ENCODE measurements at places on chromosomes 3 and 15.

- DNase-seq: no peak
Measured at GRCh38 chr15:80447077-80447476, 42.9 kb downstream of the ARNT2 start.

DNA sequence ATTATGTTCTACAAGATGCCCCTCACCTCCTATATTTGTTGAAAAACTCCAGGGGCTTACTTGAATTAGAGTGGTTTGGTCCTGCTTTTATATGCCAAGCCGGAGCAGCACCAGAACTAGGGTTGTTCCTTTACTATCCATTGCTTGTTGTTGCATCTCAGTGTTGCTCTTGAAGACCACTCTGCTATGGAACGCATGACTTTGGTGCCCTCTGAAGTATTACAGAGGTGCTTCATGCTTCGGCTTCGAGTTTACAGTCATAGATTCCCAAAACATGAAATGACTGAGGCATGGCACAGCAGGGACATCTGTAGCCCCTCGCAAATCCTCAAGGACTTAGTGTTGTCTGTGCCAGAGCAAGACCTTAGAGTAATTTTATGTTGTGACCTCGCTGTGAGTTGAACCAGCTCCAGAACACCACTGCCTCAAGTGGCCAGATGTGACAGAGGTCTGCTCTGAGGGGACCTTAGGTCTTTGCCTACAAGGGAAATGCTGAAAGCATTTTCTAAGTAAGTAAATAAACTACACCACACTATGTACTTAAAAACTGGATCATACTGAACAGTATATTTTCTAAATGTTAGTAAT is 67.2 kb upstream of the SIAH2 start:
- no peak for DNase-seq

GRCh38 chr3:37506956-37507535 is 332.7 kb upstream of the LRRFIP2 start:
- DNase-seq: no peak

- DNase-seq: no peak
Measured at GRCh38 chr3:72144773-72145505, 360.0 kb upstream of the PROK2 start.

- no peak for DNase-seq
Measured at GRCh38 chr3:98594628-98595324, 1.4 kb upstream of the CPOX start.

- DNase-seq: no peak
Measured at GRCh38 chr15:70382009-70382749, 284.5 kb upstream of the TLE3 start.

DNA sequence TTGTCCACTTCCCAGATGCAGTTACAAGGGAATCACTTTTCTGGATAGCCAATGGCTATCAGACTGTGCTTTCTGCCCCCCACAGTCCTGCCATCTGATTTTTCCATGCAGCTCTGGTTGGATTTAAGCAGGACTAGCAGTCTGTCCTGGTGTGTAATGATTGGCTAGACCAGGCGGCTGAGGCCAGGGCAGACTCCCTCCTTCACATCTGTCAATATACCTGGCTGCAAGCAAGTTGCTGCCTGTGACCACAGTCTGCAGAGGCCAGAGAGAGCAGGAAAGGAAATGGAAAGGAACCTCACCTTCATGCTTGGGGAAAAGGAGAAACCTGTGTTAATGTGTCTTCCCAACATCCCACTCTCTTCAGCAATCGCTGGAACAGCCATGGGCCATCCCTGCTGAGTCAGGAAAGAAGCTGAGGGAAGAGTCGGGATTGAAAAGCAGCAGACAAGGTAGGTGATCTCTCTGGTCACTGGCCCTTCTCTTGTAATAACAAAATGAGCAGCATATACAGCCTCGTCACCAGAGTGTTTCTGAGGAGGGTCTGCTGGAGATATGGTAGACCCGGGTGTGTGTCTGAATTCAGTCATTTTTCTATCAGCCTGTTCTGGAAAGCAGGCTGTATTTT is 126.7 kb upstream of the PHLDB2 start:
- DNase-seq: no peak

DNA sequence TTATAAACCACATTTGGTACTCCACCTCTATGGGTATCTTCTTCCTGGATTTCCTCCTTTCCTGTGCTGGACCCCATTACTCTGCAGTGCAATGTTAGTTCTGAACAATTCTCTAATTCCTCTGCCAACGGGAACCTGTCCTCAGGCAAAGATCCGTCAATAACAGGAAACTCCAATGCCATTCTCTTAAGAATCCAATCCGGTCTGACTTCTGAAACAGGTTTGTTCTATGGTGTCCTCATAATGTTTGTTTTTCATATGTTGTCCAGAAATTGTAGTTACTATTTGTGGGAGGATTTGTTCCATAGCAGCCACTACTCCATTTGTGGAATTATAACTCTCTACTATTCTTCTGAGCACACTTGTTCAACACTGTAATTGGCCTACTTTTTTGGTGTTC is 112.7 kb downstream of the TBL1XR1 start:
- DNase-seq: no peak

- DNase-seq: no peak
Measured at GRCh38 chr3:39784922-39785321, 24.5 kb upstream of the MYRIP start.

DNA sequence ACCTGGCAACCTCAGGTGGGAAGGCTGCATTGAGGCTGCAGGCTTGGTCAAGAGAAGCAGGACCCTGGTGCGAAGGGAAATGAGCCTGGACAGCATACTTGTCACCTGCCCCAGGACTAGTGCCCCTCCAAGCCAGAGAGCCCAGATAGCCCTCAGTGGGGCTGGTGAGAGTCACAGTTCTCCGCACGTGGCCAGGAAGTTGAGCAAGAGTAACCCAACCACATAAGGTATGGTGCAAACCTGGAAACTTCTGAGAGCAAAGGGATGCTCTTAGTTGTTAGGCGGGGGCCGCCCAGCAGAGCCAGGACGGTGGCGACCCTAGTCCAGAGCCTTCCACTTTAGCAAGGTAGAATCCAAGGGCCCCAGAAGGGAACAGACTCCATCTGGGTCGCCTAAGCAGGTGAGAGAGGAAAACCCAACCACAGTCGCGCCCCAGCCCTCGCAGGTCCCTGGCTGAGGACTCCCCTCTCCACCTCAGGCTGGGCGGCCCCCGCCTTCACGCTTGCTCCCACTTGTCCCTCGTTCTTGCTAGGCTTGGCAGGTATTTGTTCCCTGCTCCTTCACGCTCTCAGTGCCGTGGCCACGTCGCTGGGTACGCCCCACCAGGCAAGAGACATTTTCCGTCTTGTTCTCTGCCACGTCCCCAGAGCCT is 1.1 kb upstream of the VPS18 start:
- DNase-seq: no peak

- no peak for DNase-seq
Measured at GRCh38 chr3:82743196-82743595, 981.8 kb upstream of the GBE1 start.

GRCh38 chr3:178120367-178120766 is 415.9 kb upstream of the KCNMB2 start:
- DNase-seq: no peak

GRCh38 chr15:77901251-77901881 is 176.1 kb downstream of the TBC1D2B start:
- no peak for DNase-seq

GRCh38 chr3:120072867-120073525 is 21.3 kb downstream of the GSK3B start:
- DNase-seq: no peak

- no peak for DNase-seq
Measured at GRCh38 chr15:46696281-46696680, 1021.0 kb upstream of the SEMA6D start.

- no peak for DNase-seq
Measured at GRCh38 chr3:79769229-79769628, 1.4 kb upstream of the ROBO1 start.

DNA sequence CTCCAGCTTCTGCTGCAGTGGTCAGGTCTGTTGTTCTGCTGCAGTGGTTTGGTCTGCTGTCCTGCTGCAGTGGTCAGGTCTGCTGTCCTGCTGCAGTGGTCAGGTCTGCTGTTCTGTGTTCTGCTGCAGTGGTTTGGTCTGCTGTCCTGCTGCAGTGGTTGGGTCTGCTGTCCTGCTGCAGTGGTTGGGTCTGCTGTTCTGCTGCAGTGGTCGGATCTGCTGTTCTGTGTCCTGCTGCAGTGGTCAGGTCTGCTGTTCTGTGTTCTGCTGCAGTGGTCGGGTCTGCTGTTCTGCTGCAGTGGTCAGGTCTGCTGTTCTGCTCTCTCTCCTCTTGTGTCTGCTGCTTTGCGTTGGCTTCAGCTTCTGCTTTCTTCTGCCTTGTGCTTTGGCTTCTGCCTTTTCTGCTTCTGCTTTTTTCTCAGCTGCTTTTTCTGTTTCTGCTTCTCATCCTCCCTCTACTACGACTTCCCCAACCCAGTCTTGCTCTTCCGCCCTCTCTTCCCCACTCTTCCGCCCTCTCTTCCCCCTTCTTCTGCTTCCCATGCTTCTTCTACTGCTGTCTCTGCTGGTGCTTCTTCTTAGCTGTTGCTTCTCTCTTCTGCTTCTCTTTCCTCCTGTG is 50.7 kb downstream of the FAM43A start:
- DNase-seq: no peak

GRCh38 chr3:60269377-60269776 is 981.9 kb downstream of the FHIT start:
- no peak for DNase-seq

- DNase-seq: no peak
Measured at GRCh38 chr15:66840615-66841390, 138.8 kb downstream of the SMAD6 start.

DNA sequence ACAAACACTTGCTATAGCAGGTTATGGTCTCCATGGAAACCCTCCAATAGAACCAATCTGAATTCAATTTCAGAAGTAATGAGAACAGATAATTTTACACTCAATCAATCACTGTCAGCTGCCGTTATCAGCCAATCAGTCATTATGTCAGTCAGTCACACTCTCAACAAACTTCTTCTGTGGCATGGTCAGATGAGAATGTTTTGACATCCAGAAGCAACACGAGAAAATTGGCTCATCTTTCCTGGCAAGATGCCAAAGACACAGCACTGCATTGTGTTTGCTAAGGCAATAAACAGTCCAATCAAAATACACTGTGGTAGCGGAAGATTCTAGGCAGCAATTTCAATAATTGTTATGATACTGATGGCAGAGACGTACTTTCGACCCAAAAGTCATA is 190.7 kb downstream of the RORA start:
- no peak for DNase-seq

- DNase-seq: no peak
Measured at GRCh38 chr15:37903919-37904625, 30.4 kb upstream of the TMCO5A start.

- DNase-seq: no peak
Measured at GRCh38 chr3:174376346-174376745, 482.8 kb upstream of the NAALADL2 start.

DNA sequence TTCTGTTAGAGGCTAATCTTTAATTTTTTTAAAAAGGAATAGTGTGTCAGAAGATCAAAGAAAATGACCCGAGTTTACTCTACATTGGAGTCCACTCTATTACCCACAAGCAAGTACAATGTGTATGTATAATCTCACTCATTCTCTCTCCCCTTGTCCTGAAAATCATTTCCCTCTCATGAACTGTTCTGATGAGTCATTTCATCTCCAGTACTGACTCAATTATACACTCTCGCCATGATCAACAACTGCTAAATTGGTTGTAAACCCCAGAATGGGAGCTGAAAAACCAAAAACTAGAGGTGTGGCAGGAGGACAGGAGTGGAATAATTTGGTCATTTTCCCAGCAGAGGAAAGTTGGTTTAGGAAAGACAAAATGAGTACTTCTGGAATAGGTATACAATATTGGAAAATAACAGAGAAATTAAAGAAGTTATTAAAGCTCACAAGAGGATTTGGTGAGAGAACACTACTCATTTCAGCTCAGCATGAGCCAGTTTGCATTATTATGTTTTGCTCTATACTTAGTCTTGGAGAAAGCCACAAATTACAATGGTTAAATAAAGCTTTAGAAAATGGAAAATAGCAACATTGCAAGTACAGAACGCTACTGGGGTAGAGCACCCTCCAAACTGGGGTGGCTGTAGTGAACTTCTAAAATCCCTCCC is 144.3 kb upstream of the PFN2 start:
- no peak for DNase-seq

- no peak for DNase-seq
Measured at GRCh38 chr3:94026623-94027022, 1.8 kb downstream of the STX19 start.

DNA sequence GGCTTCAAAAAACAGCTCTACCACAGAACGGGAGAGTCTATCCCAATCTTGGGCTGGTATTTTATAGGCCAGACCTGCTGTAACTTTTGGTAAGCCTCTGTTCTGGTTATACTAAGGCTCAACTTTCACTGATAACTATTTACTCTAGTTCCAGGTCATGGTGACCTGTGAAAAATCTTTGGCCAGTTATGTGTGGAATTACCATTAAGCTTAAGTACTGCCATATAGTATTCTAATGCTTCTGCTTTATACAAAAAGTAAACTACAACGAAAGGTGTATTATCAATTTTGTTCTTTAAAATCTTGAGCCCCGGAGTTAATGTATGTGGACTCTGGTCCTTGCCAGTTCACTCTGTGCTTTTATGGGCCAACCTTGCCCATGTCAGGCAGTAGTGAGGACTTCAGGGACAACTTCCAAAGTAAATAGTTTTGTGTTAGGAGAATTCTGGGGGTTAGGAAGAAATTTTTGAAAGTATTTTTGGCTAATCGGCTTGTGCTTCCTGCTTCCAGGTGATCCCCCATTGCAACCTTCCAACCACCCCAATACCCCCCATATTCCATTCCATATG is 6.4 kb downstream of the SIAH2 start:
- no peak for DNase-seq

DNA sequence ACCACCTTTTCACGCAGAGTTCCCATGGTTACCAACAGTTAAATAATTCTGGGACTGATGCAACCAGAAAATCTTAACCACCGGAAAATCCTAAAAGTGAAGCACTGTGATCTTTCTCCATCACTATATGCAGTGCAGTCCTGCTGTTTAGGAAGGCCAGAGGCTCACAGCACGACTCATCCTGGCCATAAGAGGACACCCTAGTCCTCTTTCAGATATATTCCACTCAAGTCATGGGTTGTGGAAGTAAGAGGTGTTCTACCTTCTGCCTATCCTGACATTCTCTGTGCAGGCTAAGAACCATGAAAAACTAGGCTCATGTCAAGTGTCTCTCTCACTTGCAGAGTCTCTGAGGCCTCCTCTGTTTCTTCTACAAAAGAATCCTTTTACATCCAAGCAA is 67.2 kb downstream of the DHX30 start:
- no peak for DNase-seq
